ENCODE measurements at places on chromosomes 2 and 18. TPM values are rescaled to one million over a fixed set of nuclear protein-coding genes. Genes with fewer than 3 reads are reported as not detected.

BOLL gene
- total RNA-seq, result not detected

OSBPL1A gene
- 2.4 TPM for total RNA-seq

NTSR2 gene
- not detected for total RNA-seq

AP1S3 gene
- total RNA-seq, result 2.5 TPM

SPHKAP gene
- not detected for total RNA-seq

AMER3 gene
- total RNA-seq, result not detected

GATA6 gene
- not detected for total RNA-seq

DSC3 gene
- not detected for total RNA-seq

TMEM169 gene
- 4.1 TPM for total RNA-seq

Measured in naive thymus-derived CD8-positive, alpha-beta T cell (primary cell).